ENCODE measurements at places on chromosomes 1 and 21.

GRCh38 chr1:196105901-196106300 is 502.3 kb downstream of the KCNT2 start:
- no peak for DNase-seq

- DNase-seq: peak; percentile 6
Measured at GRCh38 chr1:151710187-151710840, 6.3 kb downstream of the CELF3 start.

- no peak for DNase-seq
Measured at GRCh38 chr21:39232861-39233291, 49.6 kb upstream of the PSMG1 start.

GRCh38 chr1:221716713-221717484 is 25.0 kb downstream of the DUSP10 start:
- no peak for DNase-seq

DNA sequence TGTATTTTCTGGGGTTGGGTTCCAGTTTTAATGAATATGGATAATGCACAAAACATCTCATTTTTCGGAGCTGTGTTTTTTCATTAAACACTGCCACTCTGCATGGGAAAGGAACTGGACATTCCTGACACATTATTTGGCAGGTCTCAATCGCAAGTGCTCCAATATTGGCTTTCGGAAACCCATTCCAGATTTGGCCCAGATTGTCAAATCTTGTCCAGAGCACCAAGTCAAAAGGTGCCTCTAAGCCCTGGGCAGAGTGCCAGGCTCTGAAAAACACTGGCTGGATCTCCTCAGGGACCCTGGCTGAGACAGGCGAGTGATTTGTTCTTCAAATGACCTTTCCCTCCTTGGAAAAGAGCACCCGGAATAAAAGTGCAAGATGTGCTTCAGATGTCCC is 68.4 kb upstream of the MRPS6 start:
- DNase-seq: no peak

GRCh38 chr1:93443454-93443853 is 4.5 kb upstream of the FNBP1L start:
- no peak for DNase-seq

GRCh38 chr21:39587376-39587775 is 25.4 kb upstream of the B3GALT5 start:
- DNase-seq: no peak

- peak; percentile 58 for DNase-seq
Measured at GRCh38 chr1:108503062-108503733, 53.1 kb downstream of the NBPF6 start.

GRCh38 chr21:35896060-35896459 is 164.3 kb downstream of the SETD4 start:
- DNase-seq: no peak

- DNase-seq: no peak
Measured at GRCh38 chr1:156654700-156655099, 12.8 kb downstream of the BCAN start.

- no peak for DNase-seq
Measured at GRCh38 chr1:224458996-224459395, 24.4 kb upstream of the WDR26 start.

- DNase-seq: peak; percentile 70
Measured at GRCh38 chr1:212281590-212281989, 3.6 kb upstream of the PPP2R5A start.

GRCh38 chr1:29232387-29232786 is 1.7 kb upstream of the MECR start:
- DNase-seq: no peak

GRCh38 chr1:239930686-239931262 is 160.9 kb upstream of the FMN2 start:
- DNase-seq: no peak
